ENCODE measurements at places on chromosomes 1 and 21.

GRCh38 chr1:110780600-110781484, 92.1 kb upstream of the CD53 start:
- peak; percentile 70 for DNase-seq

GRCh38 chr1:228066416-228066815, 16.1 kb upstream of the ARF1 start:
- no peak for DNase-seq

DNA sequence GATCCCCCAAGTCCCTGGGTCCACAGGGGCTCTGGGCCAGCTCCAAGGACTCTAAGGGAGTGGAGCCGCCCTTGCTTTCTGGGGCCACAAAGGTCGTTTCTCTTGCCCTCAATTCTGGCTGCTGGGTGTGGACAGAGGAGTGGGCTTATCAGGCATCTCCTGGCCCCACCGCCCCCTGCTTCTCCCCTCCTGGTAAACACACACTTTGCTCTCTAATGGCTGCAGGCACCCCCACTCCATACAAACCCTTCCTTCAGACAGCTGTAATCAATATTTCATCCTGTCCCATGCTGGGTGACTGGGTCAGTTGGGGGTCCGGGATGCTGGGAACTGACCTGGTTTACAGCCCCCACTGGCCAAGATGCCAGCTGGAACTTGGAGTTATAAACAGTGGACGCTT, 67.5 kb downstream of the PRDM16 start:
- DNase-seq = no peak

- no peak for DNase-seq
Measured at GRCh38 chr1:15531003-15531402, 4.4 kb downstream of the DNAJC16 start.

DNA sequence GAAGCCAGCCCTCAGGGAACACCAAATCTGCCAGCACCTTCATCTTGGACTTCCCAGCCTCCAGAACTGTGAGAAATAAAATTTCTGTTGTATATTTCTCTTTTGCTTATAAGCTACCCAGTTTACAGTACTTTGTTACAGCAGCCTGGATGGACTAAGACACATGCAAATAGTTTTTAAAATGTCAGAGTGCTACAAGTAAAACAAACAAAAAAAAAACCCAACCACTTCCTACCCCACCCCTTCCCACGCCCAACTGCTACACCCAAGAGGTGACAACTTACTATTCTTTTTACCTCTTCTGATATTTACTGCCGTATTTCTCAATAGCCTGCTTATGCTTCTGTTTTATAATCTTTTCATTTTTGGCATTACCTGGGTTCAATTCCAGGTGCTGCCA, 8.6 kb upstream of the SPSB1 start:
- no peak for DNase-seq

GRCh38 chr1:244273845-244274619, 177.7 kb downstream of the ADSS2 start:
- DNase-seq = no peak

- no peak for DNase-seq
Measured at GRCh38 chr1:202848191-202848542, 37.4 kb downstream of the PCAT6 start.

GRCh38 chr1:42975561-42976225, 17.0 kb upstream of the SLC2A1 start:
- DNase-seq = no peak

DNA sequence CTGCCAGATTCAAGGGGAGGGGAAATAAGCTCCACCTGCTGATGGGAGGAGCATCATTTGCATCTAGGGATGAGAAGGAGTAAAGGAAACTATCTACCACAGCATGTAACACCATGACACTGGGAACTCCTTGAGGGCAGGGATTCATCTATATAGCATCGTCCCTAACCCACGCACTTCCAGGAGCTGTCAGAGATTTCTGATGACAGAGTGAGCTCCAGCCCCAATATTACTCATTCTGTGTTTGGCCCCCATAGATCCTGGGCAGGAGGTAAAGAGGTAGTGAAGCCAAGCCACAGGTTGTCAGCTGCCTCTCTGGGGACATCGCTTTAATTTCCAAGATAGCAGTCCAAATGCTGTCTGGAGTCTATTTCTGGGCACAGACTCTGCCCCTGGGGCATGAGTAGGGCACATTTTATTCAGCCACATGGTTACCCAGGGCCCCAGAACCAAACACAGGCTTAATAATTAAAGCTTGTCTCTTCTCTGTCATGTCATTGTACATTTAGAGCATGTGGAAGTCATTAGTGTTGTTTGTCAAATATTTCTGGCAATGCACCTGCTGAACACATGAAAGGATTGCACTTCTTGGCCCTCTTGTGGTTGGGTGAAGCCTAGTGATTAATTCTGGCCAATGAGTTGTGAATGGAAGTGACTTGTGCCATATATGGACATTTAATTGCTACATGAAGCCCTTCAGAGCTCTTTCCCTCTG, 105.9 kb upstream of the POU3F1 start:
- DNase-seq = no peak

GRCh38 chr1:40856656-40857302, 5.4 kb downstream of the CITED4 start:
- DNase-seq = no peak

- no peak for DNase-seq
Measured at GRCh38 chr1:204306076-204306475, 53.7 kb downstream of the PLEKHA6 start.

DNA sequence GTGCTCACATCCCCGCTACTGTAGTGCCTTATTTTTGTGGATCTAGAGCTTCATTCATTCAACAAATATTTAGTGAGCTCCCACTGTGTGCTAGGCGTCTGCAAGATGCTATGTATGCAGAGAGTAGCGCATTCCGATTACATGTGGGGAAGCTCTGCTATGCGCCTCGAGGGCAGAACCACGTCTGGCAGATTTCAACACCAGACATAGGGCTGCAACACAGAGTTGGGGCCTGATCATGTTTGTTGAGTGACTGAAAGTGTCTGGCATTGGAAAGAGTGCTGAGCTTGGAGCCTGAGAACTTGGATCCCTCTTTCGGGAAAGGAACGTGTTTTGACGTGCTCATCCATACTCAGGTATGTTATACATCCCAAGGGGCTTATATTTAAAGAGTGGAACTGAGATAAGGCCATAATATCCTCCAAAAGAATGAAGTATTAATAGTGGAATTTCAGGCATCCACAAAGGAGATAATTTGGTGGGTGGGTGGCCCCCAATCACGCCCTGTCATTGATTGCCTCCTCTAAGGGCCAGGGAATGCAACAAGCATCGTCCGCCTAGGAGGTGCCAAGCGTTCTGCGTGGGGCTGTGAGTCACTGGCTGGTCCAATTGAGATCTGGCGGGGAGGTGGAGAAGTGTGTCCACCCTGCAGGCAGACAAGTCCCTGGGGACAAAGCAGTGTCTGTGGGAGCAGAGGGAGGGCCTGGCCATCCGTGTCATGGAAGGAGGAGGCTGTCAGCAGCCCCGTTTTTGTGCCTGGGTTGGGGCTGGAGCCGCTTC, 62.8 kb upstream of the ZBTB40 start:
- no peak for DNase-seq

GRCh38 chr1:24426744-24427544, 11.3 kb downstream of the NIPAL3 start:
- DNase-seq = no peak

DNA sequence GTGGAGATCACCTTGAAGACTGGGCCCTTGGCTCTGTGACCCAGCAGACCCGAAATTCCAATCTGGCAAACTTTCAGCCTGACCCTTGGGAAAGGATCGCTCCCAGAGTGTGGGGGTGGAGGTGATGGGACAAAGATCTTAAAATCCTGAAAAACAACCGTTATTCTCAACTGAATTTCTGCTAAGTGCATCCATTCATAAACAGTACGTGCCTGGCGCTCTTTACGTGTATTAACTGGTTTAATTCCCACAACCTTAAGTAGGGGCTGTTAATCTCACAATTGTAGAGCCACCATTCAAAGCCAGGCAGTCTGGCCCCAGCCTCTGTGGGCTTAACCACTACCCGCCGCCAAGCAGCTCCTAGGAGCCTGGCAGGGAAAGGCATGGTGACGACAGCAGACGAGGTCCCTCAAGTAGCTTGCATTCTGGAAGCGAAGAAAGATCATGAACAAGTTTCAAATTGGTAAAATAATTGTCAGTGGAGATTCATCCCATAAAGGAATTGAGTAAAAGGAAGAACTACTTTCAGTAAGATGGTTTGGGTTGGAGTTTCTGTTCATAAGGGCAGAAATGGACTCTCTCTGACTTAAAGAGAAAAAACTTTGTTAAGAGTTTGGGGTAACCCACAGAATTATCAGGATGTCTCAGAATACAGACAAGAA, 11.4 kb upstream of the RGS16 start:
- DNase-seq = peak; percentile 45

GRCh38 chr21:43634618-43635017, 24.7 kb downstream of the HSF2BP start:
- DNase-seq = no peak

DNA sequence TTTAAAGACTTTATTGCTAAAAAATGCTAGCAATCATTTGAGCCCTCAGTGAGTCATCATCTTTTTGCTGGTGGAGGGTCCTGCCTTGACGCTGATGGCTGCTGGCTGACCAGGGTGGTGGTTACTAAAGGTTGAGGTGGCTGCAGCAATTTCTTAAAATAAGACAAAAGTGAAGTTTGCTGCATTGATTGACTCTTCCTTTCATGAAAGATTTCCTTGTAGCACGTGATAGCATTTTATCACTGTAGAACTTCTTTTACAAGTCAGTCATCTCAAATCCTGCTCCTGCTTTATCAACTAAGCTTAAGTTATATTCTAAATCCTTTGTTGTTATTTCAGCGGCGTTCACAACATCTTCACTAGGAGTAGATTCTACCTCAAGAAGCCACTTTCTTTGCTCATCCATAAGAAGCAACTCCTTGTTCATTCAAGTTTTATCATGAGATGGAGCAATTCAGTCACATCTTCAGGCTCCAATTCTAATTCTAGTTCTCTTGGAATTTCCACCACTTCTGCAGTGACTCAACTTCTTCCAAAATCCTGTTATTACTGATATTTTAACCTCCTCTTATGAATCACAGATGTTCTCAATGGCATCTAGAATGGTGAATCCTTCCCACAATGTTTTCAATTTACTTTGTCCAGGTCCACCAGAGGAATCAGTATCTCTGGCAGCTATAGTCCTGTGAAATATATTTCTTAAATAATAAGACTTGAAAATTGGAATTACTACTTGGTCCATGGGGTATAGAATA, 17.6 kb upstream of the RGS1 start:
- DNase-seq = no peak

DNA sequence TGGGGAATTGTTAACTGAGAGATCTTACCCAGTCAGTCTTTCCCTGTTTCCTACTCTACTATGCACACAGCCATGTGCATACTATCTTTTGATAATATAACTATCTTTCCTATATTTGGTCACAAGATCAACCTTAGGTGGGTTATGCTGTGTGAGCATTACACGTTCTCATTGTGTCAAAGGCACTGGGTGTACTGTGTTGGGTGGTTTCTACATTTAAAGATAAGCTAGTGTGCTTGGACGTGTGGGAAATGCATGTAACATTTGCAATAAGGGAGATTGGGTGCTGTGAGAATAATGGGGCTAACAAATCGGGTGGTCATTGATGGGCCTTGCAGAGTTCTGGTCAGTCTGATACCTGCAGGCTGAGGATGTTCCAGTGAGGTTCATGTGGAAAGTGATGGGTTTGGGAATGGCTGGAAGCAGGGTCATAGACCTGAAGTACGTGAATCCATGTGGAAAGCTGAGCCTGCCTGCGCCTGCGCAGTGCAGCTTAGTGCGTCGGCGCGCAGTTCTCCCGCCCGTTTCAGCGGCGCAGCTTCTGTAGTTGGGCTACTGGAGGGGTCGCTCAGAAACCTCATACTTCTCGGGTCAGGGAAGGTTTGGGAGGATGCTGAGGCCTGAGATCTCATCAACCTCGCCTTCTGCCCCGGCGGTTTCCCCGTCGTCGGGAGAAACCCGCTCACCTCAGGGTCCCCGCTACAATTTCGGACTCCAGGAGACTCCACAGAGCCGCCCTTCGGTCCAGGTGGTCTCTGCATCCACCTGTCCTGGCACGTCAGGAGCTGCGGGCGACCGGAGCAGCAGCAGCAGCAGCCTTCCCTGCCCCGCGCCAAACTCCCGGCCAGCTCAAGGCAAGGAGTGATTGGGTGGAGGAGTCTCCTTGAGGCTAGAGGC, at the start of gene MSH4:
TSS of gene MSH4 (plus strand) at position 507 of the 897 bp plus-strand sequence. CDS start at position 611, 104 bp downstream.
- DNase-seq = no peak

All from effector memory CD4-positive, alpha-beta T cell (primary cell).